Urinary bladder (tissue), 4 donors: ENCODE measurements at places on chromosomes 12 and 14.

DNA sequence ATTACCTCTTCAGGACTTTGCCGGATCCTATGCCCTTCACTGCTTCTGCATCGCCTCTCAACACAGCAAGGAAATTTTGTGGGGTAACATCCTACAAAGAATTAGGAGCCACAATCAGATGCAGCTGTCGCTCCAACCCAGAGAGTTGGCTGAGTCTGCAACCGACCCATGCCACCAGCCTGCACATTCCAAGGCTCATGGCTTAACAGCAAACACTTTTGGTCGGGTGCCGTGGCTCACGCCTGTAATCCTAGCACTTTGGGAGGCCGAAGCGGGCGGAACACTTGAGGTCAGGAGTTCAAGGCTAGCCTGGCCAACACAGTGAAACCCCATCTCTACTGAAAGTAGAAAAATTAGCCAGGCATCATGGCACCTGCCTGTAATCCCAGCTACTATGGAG, 32.3 kb downstream of the LGMN start:
- no peak for DNase-seq

GRCh38 chr12:54967461-54967860, 17.1 kb downstream of the TESPA1 start:
- DNase-seq, result no peak

DNA sequence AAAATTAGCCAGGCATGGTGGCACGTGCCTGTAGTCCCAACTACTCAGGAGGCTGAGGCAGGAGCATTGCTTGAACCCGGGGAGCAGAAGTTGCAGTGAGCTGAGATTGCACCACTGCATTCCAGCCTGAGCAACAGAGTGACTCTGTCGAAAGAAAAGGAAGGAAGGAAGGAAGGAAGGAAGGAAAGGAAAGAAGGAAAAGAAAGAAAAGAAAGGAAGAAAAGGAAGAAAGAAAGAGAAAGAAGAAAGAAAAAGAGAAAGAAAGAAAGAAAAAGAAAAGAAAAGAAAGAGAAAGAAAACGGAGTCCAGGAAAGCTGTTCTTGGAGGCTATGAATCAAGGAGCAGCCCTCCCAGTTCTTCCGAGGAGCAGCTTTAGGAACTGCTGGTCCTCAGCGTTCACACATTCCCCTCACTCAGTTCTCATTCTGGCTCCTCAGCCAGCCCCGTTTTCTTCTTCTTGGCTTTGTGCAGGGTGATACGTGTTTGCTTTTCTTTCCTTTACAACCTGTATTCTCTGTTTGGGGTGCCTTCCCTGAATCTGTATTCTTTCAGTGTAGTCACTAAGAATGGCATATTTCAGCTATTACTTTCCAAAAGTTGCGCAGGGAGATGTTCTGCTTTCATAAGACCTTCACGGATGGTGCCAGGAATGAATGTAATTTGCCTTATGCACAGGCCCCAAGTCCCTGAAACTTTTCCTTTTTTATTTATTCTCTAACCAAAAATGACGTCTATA, 12.2 kb downstream of the FBXL14 start:
- no peak for DNase-seq

DNA sequence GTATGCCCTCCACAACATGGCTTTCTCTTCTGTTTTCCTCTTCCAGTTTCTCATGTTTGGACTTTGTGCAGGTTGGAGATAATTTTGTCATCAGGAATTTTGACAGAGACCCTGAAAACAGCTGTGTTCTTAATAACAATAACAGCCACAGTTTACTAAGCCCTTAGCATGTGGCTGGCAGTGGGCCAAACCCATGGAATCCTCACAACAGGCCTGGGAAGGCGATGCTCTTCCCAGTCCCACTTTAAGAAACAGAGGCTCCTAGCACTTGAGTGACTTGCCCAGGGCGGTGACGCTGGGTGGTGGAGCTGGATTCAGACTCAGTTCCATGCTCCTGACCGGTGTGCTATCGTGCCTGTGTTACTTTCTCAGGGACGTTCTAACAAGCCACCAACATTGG, 20.1 kb upstream of the PLEKHG3 start:
- no peak for DNase-seq

- no peak for DNase-seq
These were observed 196.6 kb upstream of the TMTC1 start for GRCh38 chr12:29980304-29980703.

DNA sequence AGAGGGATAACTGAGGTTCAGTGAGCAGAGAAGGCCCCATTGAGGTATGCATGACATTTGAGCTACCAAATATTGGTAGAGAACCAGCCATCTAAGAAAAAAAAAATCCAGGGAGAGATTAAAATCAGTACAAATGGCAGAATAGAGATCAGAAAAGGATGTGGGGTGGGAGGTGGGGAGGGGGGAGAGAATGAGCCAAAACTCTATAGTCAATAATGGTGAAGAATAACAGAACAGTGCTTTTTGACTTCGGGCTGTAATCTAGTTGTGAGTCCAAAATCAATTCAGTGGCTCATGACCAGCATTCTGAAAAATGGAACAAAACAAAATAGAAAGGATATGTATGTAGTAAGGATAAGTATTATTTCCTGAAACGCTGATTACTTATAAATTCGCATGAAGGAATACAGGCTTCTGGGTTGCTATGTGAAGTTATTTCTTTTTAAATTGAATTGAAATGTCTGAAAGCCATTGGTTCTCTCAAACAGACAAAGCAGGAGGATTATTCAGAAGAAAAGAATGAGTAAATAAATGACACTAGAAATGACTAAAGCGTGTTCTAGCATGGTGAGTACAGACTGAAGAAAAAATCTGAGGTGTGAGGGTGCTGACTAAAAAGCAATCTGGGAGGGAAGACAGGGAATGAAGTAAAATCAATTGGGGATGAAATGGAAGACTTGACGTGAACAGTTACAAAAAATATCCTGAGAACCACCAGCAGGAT, 72.4 kb downstream of the ATP2B1 start:
- DNase-seq, result no peak

DNA sequence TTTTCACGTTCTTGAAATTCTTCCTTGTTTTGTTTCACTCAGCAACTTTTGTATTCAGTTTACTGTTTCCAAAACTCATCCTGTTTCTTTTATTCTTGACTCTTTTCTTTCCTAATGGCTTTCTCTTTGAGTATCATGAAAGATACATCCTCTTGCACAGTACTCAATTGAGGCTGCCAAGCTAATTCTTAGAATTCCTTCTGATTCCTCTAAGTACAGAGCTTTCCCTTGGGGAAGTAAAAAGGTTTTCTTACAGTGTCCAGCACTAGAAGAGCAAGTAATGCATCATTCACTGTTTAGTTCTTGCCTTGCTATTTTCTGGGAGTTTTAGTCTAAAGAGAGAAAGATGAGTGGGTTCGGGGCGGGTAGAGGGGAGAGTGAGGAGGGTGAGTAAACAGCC, 154.1 kb downstream of the NEDD1 start:
- DNase-seq, result no peak

- DNase-seq, result no peak
These were observed 19.2 kb downstream of the BLTP3B start for GRCh38 chr12:100123316-100124095.
